ENCODE measurements at places on chromosomes 12 and 14. TPM values are rescaled to one million over a fixed set of nuclear protein-coding genes. Genes with fewer than 3 reads are reported as not detected.

- peak; percentile 29 for DNase-seq
- H3K36me3 ChIP-seq, result no peaks in the 10 kb centered on the region
- no peak overlapping the region for H3K4me3 ChIP-seq
- H3K27ac ChIP-seq, result no peak overlapping the region
These were observed 130.8 kb downstream of the RTN1 start for GRCh38 chr14:59739794-59740193.

DNA sequence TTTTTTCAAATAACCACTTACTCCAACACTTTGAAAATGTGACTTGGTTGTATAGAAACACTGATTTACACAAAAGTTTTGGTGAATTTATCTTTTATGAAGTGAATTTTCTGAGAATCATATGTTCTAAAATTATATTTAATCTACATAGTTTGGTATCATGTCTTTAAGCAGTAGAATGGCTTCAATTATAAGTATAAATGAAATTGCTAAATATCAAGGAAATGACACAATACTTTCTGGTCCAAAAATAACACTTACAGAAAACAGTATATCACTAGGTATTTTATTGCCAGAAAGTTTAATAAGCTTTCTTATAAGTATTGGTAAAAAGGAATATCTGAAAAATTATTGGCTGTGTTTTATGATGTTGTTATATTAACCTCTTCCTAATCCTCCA, 90.9 kb downstream of the SRGAP1 start:
- no peak for DNase-seq
- no peak overlapping the region for H3K27ac ChIP-seq
- no peak overlapping the region for H3K4me3 ChIP-seq
- no peaks in the 10 kb centered on the region for H3K36me3 ChIP-seq
- no peaks in the 10 kb centered on the region for H3K27me3 ChIP-seq

OTX2 gene
- not detected for total RNA-seq

IRF9 gene
- total RNA-seq, result 121 TPM

- H3K4me3 ChIP-seq, result no peak overlapping the region
- H3K27ac ChIP-seq, result no peak overlapping the region
- H3K4me1 ChIP-seq, result no peaks in the 10 kb centered on the region
- no peaks in the 10 kb centered on the region for H3K36me3 ChIP-seq
- DNase-seq, result no peak
- H3K27me3 ChIP-seq, result no peaks in the 10 kb centered on the region
These were observed 327.3 kb upstream of the TMTC1 start for GRCh38 chr12:30110958-30111586.

DNA sequence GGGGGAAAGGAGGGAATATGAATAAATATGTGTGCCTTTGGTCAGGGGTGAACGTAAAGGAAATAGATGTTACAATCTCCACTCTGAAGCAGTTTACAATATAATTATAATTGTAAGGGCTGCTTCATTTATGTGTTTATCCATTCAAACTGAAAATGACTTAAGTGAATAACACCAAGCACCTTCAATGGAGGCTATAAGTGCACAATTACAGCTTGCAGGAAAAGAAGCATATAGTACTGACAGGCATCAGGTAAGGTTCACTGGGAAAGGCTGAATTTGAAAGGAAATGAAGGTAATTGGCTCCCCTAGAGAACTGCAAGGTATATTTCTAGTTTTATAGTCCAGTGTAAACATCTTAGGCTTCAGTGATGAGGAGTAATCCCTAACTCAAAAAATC, 192.7 kb downstream of the STXBP6 start:
- DNase-seq, result no peak
- H3K4me3 ChIP-seq, result no peak overlapping the region
- H3K36me3 ChIP-seq, result peaks cover 5% of the 10 kb centered on the region
- no peak overlapping the region for H3K27ac ChIP-seq
- no peaks in the 10 kb centered on the region for H3K27me3 ChIP-seq

GRCh38 chr14:68306265-68306933, 486.5 kb downstream of the ZFP36L1 start:
- no peaks in the 10 kb centered on the region for H3K36me3 ChIP-seq
- H3K27me3 ChIP-seq, result no peaks in the 10 kb centered on the region
- peaks cover 9% of the 10 kb centered on the region for H3K4me1 ChIP-seq
- no peak for DNase-seq

DNA sequence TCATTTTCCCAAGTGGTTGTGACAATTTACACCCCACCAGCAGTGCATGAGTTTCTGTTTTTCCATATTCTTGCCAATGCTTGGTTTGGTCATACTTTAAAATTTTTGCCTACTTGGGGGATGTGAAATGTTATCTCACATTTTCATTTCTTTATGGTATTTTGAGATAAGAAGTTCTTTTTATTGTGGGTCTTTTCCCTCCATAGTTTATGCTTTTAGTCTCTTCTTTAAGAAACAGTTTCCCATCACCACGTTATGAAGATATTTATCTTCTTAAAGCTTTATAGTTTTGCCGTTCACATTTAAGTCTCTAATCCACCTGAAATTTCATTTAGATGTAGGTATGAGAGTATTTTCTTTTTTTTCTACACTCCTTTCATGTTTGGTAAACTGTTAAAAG, 95.7 kb downstream of the PPM1A start:
- H3K27ac ChIP-seq, result no peak overlapping the region
- H3K4me3 ChIP-seq, result no peak overlapping the region
- H3K36me3 ChIP-seq, result no peaks in the 10 kb centered on the region
- no peaks in the 10 kb centered on the region for H3K27me3 ChIP-seq
- no peak for DNase-seq

DNA sequence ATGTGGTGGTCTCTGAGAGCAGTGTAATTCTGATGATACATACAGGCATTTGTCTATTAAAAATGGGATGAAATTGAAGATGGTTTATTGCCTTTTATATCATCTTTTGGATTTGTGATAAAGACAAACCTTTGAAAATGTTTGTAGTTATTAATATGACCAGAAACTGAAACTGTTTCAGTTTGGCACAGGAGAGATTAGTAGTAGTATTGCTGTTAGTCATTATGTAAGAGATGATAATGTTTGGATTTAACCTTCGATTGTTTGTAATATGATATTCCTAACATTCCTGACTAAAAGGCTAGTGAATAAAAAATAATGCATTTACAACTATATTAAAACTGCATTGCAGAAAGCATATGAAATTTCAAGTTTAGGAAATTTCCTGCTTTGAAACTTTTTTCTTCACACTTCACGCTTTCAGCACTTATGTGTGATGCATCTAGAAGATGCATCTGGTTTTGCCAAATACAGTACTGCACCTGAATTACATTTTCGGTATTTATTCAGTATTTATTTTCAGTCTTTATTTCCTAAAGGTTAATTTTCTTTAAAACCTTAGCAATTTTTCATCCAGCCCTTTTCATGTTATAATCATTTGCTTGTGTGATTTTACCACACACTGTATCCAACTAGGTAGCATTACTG, 25.5 kb downstream of the ADIPOR2 start:
- H3K4me3 ChIP-seq, result no peak overlapping the region
- DNase-seq, result no peak
- no peaks in the 10 kb centered on the region for H3K27me3 ChIP-seq
- peaks cover 61% of the 10 kb centered on the region for H3K4me1 ChIP-seq
- H3K36me3 ChIP-seq, result no peaks in the 10 kb centered on the region

GRCh38 chr14:31894351-31894750, 182.8 kb upstream of the ARHGAP5 start:
- H3K27ac ChIP-seq, result no peak overlapping the region
- H3K4me3 ChIP-seq, result no peak overlapping the region
- DNase-seq, result no peak
- H3K4me1 ChIP-seq, result peaks cover 11% of the 10 kb centered on the region

- H3K36me3 ChIP-seq, result peaks cover 52% of the 10 kb centered on the region
- peak overlapping the region; percentile 49 for H3K27ac ChIP-seq
- peaks cover 21% of the 10 kb centered on the region for H3K4me1 ChIP-seq
- no peak overlapping the region for H3K4me3 ChIP-seq
- H3K27me3 ChIP-seq, result no peaks in the 10 kb centered on the region
These were observed 15.9 kb downstream of the ANKRD13A start for GRCh38 chr12:110015132-110015531.

- peak overlapping the region; percentile 28 for H3K4me3 ChIP-seq
- peaks cover 15% of the 10 kb centered on the region for H3K4me1 ChIP-seq
- no peak for DNase-seq
These were observed 36.4 kb upstream of the P2RX7 start for GRCh38 chr12:121096199-121096798.

DIO3 gene
- 0.94 TPM for total RNA-seq

OR11H12 gene
- total RNA-seq, result not detected

DNA sequence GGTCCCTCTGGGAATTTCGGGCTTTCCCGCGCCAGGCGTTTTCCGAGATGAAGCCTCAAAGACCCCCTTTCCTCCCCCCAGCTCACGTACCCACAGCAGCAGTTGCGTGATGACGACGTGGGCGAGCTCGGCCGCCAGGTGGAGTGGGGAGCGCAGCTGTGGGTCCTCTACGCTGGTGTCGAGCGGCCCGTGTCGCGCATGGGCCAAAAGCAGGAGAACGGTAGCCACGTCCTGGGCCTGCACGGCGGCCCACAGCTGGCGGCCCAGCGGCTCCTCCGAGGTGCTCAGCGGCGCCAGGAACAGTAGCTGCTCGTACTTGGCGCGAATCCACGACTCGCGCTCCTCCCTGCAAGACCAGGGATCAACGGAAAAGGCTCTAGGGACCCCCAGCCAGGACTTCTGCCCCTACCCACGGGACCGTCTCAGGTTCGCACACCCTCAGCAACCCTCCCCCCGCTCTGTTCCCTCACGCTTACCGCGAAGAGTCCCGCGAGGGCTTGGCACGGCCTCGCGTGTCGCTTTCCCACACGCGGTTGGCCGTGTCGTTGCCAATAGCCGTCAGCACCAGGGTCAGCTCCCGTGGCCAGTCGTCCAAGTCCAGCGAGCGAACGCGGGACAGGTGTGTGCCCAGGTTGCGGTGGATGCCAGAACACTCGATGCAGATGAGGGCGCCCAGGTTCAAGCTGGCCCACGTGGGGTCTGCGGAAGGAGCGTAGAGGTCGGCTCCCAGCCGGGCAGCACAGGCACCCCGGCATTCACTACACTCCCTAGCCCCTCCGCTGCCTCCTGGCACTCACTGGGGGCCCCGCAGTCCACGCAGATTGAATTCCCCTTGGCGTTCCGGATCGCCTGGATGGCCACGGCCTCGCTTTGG, 11.4 kb downstream of the AGAP2 start:
- peaks cover 15% of the 10 kb centered on the region for H3K4me1 ChIP-seq
- peak overlapping the region; percentile 62 for H3K4me3 ChIP-seq
- DNase-seq, result peak; percentile 88
- peaks cover 18% of the 10 kb centered on the region for H3K36me3 ChIP-seq

DNA sequence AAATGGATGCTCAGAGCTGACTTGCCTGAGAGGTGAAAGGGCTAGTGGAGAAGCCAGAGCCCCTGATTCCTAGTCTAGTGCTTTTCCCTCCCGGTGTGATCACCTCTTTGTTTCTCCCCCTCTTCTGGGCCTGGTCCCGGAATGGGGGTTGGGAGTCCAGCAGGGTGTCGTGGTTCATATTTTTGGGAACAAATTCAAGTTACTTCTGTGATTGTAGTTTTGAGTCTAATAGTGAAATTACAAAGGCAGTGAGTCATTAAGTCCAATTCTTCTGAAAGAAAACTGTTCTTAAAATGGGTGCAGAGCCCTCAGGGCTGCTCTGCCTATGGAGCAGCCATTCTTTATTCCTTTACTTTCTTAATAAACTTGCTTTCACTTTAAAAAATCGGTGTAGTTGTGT, 7.6 kb downstream of the SUSD6 start:
- peaks cover 84% of the 10 kb centered on the region for H3K4me1 ChIP-seq
- H3K36me3 ChIP-seq, result no peaks in the 10 kb centered on the region
- no peaks in the 10 kb centered on the region for H3K27me3 ChIP-seq

LMNTD1 gene
- total RNA-seq, result 17.8 TPM

ST8SIA1 gene
- total RNA-seq, result 4.5 TPM

SMCO2 gene
- total RNA-seq, result not detected

All from upper lobe of left lung (tissue), 6 donors.